ENCODE measurements at places on chromosomes 5 and 9.

DNA sequence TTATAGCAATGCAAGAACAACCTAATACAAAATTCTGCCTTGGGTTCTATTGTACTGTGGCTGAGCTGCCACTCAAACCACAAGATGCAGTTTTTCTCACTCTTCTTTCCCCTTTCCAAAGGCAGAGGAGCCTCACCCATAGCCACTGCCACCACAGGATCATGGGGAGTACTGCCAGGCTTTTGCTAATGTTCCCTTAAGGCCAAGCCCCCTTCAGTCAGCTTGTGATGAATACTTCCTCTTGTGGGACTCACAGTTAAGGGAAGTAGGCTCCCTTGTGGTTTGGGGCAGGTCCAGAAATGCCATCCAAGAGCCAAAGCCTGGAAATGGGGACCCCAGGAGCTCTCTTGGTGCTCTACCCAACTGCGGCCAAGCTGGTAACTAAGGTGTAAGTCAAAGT is 258.7 kb downstream of the SPATA31D1 start:
- no peak for DNase-seq

GRCh38 chr9:17795744-17796143 is 216.9 kb downstream of the SH3GL2 start:
- DNase-seq = no peak

DNA sequence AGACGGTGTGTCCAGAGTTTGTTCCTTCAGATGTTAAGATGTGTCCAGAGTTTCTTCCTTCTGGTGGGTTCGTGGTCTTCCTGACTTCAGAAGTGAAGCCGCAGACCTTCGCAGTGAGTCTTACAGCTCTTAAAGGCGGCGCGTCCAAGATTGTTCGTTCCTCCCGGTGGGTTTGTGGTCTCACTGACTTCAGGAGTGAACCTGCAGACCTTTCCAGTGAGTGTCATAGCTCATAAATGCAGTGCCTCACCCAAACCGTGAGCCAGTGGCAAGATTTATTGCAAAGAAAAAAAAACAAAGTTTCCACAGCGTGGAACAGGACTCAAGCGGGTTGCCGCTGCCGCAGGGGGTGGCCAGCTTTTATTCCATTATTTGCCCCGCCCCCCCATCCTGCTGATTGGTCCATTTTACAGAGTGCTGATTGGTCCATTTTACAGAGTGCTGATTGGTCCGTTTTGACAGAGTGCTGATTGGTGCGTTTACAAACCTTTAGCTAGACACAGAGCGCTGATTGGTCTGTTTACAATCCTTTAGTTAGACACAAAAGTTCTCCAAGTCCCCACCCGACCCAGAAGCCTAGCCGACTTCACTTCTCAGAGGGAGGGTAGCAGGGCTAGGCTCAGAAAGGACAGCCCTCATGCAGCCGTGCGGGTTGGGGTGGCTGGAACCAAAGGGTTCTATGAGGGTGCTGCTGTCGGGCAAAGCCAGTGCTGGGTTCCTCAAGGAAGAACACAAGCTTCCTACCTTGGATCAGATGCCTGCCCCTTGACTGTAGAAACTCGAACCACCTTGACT is 9.1 kb upstream of the RNF130 start:
- no peak for DNase-seq

DNA sequence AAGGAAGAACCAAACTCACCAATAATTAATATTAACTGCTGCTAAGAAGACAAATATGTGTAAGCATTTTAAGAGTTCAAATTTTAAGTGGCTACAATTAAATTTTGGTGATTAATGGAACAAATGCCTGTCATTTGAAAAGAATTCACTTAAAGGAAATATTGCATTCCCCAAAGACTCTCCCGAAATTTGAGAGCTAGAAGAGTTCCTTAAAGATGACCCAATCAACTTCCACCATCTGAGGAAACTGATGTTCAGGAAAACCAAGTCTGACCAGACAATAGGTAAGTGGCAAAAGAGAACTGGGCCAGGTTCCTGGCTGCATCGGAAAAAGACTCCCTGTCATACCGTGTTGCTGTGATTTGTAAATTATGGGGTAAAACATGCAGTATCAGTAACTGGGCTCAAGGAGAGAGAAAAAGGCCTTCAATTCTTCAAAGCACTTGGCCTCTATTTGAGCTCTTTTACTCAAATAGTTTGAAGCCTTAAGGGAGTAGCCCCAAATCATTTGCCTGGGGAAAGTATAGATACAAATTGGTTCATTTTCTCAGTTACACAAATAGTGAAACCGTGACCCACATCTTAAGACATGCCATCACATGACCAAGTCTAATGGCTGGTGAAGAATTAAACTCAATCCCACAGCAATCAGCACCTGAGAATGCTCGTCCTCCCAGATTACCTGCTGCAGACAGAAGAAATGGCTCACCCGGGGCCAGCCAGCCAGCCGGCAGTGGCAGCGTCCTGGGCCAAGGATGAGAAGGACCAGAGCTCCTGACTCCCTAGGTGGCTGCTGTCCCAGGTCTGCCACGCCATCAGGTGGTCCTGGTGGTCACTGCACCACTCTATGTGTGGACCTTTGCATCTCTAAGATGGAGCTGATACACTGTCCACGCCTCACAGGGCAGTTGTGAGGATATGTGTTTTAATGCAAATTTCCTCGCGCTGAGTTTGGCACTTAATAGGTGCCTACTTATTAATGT is 162.9 kb downstream of the TTLL11 start:
- DNase-seq = no peak

DNA sequence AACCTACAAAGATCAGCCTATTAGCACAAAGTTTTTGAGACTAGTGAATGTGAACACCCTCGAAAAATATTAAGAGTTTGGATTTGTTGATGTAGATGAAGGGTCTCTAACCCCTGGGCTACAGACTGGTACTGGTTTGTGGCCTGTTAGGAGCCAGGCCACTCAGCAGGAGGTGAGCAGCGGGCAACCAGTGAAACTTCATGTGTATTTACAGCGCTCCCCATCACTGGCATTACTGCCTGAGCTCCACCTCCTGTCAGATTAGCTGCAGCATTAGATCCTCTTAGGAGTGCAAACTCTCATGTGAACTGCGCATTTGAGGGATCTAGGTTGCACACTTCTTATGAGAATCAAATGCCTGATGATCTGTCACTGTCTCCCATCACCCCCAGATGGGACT is 11.2 kb upstream of the PAM start:
- no peak for DNase-seq

DNA sequence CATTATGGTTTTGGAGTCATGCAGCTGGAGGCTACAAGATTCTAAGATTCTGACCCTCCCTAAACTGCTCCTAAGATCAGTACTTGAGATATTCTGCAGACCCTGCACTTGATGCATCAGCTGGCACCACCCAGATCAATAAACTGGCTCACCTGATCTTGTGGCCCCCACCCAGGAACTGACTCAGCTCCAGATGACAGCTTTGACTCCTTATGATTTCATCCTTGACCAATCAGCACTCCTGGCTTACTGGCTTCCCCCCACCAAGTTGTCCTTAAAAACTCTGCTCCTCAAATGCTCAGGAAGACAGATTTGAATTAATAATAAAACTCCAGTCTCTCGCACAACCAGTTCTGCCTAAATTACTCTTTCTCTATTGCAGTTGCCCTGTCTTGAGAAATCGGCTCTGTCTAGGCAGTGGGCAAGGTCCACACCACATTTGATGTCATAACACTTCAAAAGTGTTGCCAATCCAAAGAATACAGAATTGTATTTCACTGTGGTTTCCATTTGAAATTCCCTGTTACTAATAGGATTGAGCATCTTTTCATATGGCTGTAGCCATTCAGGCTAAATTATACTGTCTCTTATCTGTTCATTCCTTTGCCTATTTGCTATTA is 14.8 kb upstream of the SLC30A5 start:
- no peak for DNase-seq

GRCh38 chr5:94901191-94901979 is 282.9 kb downstream of the SLF1 start:
- DNase-seq = peak; percentile 20

- DNase-seq = peak; percentile 6
These were observed 234.6 kb downstream of the GABRB2 start for GRCh38 chr5:161311965-161312364.

GRCh38 chr5:170619869-170620268 is 116.0 kb downstream of the KCNIP1 start:
- DNase-seq = no peak

- no peak for DNase-seq
These were observed 5.2 kb downstream of the HNRNPAB start for GRCh38 chr5:178209334-178210072.

- DNase-seq = no peak
These were observed 441.6 kb upstream of the BRINP1 start for GRCh38 chr9:119810645-119811429.

- no peak for DNase-seq
These were observed 18.2 kb downstream of the ATP10B start for GRCh38 chr5:160833806-160834205.

DNA sequence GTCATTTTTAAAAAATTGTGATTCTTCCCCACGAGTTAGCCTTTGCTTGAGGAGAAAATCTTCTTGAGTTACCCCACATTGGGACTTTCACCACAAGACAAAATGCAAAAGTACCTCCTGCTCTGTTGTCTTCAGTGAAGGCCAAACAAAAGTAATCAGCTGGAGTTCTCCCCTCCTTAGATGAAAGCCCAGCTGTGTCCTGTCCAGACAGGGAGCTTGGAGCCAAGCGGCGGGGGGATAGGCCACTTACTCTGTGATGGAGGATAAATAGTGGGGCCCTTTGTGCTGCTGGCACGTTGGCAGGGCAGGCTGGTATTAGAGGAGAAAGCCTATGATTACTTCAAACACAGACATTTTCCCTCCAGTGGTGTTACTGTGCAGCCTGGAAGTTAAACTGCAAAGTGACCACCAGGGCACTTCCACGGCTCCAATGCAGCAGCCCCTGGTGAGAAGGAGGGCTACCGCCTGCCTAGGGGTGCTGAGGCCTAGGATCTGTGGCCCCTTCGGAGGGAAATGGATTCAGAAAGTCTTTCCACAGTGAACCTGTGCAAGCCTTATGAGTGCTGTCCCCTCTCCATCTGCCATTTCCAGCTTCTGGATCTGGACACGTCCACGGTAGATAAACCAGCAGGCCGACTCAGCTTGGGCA is 155.0 kb downstream of the TMEM167A start:
- DNase-seq = no peak

GRCh38 chr9:130654879-130655278 is 9.5 kb upstream of the PRDM12 start:
- DNase-seq = no peak

DNA sequence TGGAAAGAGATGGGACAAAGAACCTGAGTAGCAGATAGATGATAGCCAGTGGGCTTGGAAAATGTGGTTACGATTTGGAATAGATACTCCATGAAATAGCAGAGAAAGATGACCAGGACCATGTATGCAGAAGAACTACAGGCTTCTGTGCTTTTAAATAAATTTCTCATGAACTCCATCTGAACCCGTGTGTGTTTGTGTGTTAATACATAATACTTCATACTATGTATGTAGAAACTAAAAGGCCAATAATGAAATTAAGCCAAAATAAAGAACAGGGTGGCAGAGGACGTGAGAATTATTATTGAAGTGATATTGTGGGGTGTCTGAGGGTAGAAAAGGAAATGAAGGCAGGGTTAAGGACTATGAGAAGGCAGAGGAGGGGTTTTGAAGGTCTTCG is 385.1 kb upstream of the RPS23 start:
- no peak for DNase-seq

DNA sequence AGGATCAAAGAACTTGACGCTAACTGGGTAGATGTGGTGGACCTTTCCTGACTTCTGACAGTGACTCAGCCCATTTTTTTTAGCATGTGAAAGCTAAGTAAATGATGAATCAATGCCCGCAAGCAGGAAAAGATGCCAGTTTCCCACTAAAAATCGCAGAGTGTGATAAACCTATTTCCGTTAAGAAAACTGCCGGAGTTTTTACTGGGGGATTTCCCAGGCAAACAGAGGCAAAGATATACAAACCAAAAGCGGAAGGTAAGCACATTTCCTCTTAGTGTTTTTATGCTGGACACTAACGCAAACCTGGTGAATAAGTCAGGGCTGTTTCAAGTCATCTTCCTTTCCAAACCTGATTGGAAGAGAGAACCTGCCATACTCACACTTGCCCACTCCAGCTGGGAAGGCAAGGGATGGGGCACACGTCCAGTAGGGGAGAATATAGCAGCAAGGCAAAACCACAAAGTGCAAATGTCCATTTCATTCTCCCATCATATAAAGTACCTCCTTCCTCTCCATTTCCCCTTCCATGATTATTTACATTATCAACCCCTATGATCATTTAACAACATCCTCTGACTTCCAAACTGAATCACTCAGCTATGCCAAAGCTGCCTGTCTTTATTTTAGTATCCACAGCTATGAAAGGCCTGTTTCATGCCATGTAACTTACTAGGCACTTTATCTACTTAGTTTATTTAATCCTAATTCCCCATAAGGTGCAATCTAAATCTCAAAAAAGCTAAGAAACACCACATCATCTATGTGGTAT is 349.7 kb upstream of the RFX3 start:
- no peak for DNase-seq

DNA sequence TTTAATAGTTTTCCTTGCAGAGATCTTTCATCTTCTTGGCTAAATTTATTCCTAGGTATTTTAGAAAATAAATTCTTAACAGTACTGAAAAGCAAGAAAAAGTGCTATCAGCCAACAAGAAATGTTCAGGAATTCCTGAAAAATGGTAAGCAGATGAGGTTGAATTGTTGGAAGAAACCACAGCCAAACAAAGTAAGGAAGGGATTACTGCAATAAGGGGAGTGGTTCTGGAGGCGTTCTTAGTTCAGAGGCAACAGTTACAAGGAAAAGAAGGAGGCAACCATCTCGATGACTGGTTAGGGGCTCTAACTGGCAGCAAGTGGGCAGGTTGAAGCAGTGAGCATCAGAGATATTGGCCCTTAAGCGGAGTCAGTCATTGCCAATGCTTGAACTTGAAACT is 12.8 kb upstream of the OR13J1 start:
- DNase-seq = no peak

- no peak for DNase-seq
These were observed 21.6 kb downstream of the ANKRD33B start for GRCh38 chr5:10585518-10585915.

DNA sequence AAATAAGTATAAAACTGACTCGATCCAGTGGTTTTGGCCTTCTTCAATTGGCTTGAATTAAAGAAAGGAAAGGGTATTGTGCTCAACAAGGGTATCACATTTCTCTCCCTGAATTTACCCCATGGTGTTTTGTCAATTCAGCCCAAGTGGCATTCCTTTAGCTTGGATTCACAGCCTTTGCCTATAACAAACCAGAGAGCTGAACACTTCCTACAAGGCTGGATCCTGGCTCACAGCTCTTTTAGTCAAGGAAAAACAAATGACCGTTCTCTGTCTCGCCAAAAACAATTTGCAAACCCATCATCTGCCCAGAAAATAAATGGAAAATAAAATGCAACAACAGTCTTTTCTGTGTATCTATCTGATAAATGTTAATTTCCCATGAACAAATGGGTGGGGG is 5.7 kb downstream of the ZNF366 start:
- no peak for DNase-seq

GRCh38 chr5:142753116-142753631 is 17.0 kb upstream of the ARHGAP26 start:
- DNase-seq = no peak

DNA sequence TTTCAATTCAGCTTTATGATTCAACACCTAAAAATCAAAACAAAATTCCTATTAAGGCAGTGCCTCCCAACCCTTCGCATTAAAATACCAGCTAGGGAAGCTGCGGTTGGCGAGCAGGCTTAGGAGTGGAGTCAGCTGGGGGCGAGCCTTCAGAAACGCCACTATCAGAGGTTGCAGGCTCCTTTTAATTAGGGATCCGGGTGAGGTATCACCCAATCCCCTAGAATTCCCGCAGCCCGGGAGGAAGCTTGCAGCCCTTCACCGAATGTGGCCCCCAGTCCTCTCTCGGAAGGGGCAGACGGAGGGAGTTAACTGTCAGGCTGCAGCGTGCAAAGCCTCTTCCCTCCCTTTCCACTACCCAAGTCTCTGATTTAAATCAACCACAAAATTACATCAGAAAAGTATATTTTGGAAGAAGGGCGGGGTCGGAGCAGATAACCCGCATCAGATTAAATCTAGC is 1.7 kb downstream of the STC2 start:
- DNase-seq = no peak
